ENCODE measurements at places on chromosomes 2 and 18.

DNA sequence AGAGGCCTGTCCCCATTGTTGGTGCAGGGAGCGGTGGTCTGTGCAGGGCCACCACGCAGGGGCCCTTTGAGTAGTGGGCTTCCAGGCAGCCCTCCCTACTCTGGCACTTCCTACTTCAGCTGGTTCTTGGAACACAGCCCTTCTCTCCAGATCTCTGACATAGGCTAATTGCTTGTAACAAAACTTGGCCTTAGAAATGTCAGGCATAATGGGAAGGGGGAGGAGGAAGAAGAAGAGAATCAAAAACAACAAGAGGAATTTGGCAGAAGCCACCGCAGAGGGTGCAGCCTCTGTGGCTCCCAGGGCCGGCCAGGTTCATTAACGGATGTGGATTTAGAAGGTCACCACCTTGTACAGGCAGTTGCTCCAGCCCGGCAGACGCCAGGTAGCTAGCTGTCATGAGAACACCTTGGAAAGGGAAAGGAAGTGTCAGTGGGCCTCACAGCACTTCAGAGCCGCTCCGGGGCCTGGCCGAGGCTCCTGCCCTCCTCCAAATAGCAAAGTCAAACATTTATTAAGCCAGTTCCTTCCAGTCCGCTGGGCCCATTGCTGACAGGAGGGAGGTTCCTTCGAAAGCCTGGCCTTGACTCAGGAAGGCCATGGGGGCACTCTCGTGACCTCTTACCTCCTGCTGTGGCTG is 7.4 kb downstream of the BOD1L2 start:
- DNase-seq = no peak

DNA sequence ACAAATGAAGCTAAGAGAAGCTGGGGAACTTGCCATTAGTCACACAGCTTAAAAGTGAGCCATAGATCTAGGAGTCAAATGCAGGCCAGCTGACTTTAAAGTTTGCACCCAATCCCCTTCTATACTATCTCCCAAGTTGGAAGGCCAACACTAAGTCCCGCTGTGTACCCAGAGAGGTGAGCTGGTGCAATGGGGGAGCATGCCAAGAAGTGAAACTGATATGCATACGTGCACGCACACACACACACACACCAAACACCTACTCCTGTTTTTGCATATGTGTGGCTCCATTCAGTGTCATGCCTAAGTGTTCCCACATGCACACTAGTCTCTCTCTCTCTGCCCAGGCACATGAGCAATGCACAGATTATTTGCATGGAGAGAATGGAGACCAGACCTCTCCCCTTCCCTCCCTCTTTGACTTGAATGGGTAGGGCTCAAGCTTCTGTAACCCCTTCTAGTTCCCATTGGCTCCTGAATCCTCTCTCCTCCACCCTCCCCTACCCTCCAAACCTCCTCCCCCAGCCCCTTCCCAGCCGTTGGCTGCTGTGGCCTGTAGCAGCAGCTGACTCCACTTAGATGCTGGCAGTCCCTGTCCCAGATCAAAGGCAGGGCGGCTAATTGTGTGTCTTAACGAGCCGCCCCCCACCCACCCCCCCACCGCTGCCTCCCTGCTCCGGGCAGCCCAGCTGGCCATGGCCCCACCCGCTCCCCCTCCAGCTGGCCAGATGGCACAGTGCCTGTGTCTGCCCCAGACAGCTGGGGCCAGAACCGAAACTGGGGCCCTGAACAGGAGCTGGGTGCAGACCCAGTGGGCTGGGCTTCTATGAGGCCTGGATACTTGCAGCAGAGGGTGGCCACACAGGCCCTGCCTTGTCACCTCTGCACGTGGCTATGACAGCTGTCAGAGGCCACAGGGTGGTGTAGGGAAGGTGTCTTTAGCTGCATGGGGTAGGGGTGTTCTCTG is 5.6 kb downstream of the WNT10A start:
- peak; percentile 86 for DNase-seq

- DNase-seq = no peak
Observed at GRCh38 chr18:63062246-63062645, 257.3 kb downstream of the BCL2 start.

DNA sequence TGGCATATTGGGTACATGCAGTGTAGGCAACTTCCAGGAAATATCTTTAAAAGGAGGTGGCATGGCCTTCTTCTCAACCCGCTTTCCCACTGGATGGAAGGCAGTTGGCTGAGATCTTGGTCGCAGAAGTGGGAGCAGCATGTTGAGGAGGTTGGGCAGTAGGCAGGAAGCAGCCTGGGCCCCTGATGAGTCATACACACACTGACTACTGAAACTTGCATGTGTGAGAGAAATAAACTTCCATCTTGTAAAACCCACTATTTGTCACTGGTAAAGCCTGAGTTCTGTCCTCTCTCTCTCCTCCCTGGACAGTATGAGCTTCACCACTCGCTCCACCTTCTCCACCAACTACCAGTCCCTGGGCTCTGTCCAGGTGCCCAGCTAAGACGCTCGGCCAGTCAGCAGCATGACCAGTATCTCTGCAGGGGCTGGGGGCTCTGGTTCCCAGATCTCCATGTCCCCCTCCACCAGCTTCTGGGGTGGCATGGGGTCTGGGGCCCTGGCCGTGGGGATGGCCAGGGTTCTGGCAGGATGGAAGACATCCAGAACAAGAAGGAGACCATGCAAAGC is 233.8 kb upstream of the SPRED2 start:
- no peak for DNase-seq

DNA sequence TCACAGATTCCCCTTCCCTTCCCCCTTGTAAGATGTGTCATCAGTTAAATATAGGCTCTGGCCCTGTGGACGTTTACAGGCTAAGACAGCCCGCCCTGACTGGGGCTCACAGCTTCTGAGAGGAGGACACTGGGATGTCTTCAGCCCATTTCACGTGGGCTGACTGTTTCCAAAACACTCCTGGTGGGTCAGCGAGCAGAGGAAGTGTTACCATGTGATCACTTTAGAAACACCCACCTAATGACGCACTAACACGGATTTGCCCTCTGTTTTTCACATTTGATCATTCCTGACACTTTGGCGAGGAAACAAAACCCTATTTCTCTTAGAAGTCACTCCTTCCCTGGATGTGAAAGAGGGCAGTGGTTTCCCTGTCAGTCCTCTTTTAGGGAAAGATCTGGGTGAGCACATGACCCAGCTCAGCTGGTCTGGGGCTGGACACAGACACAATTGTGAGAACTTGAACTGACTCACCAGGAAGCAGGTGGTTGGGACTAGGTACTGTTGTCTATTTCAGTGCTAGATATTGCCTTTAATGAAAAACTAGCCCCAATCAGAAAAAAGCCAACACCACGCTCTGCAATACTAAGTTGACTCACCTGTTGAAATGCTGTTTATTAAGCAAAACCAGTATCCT is 38.8 kb downstream of the BMP10 start:
- DNase-seq = peak; percentile 31

- no peak for DNase-seq
Observed at GRCh38 chr18:64720781-64721464, 572.0 kb upstream of the LINC00305 start.

DNA sequence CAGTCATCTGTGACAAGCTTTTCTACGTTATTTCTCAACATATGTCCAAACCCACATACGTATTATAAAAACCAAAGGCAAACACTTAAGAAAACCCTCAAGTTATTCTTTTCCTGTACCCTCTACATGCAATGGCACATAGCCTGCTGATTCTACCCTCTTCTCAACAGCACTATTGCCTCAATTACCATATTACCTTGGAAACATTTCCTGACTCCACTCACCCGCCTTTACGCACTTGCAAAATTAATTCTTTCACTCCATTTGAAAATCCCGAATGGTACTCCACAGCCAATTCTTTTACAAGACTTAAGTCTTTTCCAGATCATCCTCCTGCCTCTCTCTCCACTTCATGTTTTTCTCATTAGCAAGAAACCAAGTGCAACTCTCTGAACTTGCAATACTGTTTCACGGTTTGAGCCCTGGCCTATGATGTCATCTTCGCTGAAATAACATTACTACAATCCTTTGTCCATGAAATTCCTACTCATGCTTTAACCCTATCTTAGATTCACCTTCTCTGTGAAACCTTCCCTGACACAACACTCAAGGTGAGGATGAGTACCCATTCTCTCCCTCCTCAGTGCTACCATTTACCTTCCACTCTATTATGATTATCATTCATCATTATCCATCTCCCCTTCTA is 29.0 kb downstream of the SESTD1 start:
- DNase-seq = no peak

GRCh38 chr2:44948565-44949328 is 7.2 kb downstream of the SIX3 start:
- DNase-seq = no peak

GRCh38 chr2:171531836-171532450 is 9.7 kb downstream of the CYBRD1 start:
- no peak for DNase-seq

DNA sequence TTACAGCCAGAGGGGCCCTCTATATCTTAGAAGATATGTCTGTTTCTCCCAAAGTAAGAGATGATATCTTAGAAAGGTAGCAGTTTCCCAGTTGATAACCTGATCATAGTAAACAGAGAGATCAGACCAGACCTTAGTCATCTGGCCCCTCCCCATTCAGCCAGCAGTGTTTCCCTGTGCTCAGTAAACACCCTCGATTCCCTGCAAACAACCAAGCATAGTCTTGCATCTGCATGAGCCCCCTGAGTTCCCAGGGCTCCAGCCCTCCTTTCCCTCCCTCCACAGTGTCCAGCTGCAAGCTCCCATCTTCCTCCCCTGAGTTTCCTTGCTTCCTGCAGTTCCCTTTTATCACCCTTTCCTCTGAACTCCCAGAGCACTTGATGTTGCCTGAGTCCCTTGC is 20.3 kb downstream of the NRP2 start:
- DNase-seq = no peak

- DNase-seq = no peak
Observed at GRCh38 chr2:134217924-134218323, 35.9 kb upstream of the MGAT5 start.

GRCh38 chr18:78247615-78248289 is 731.9 kb upstream of the SALL3 start:
- DNase-seq = no peak

DNA sequence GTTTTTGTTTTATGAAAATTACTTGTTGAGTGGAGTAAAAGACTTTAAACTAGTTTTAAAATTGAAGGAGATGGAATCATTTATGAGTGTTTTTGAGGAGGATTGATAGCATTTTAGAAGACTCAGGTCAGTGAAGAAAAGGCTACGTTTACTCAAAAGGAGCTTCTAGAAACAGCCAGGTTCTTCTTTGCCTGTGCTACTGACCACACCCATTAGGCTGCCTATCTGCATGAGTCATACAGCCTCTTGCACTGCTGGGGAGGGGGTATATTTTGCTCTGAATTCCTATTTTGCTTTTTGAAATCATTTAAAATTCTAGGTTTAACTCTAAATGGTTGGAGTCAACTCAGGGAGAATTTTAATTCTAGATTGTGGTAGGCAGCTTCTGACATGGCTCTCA is 22.3 kb downstream of the EFEMP1 start:
- no peak for DNase-seq

- DNase-seq = no peak
Observed at GRCh38 chr2:9552219-9553178, 3.1 kb downstream of the ADAM17 start.

DNA sequence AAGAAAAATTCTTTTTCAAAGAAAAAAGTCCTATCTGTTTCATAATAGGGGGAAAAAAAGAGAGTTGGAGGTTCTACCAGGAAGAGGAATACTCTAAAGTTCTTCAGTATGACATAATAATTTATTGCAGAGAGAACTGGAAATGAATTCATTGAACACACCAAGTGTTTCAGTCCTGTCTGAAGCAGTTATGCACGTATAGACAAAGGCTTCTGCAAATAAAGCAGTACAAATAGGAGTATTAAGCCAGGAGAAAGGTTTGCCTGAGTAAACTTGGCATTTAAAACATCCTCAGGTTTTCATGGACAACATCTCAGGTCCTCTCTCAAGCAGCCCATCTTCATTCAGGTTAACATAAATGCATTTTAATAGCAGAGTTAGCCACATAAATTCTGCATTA is 141.6 kb downstream of the CCDC148 start:
- DNase-seq = no peak

GRCh38 chr2:26925100-26925791 is 45.2 kb upstream of the MAPRE3 start:
- no peak for DNase-seq

- DNase-seq = no peak
Observed at GRCh38 chr18:9354256-9354655, 19.7 kb downstream of the TWSG1 start.

DNA sequence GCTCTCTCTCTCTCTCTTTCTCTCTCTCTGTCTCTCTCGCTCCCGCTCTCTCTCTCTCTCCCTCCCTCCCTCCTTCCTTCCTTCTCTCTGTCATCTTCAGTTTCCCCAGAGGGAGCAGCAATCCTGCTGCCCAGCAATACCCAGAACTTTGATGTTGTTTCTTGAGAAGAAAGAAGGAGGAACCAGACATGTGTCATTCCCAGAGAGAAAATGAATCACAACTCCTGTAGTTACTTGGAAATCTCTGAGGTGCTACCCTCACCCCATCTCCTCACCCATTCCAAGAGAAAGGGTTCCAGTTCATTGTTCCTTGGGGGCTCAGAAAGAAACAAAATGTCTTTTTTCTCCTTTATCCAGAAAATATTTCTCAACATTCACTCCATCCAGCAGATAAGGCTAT is 449.1 kb downstream of the TNS1 start:
- DNase-seq = no peak

GRCh38 chr2:46095830-46096229 is 201.4 kb upstream of the EPAS1 start:
- no peak for DNase-seq

- no peak for DNase-seq
Observed at GRCh38 chr18:58562146-58562998, 66.5 kb downstream of the ALPK2 start.

- DNase-seq = no peak
Observed at GRCh38 chr2:33510586-33510968, 34.1 kb downstream of the RASGRP3 start.

DNA sequence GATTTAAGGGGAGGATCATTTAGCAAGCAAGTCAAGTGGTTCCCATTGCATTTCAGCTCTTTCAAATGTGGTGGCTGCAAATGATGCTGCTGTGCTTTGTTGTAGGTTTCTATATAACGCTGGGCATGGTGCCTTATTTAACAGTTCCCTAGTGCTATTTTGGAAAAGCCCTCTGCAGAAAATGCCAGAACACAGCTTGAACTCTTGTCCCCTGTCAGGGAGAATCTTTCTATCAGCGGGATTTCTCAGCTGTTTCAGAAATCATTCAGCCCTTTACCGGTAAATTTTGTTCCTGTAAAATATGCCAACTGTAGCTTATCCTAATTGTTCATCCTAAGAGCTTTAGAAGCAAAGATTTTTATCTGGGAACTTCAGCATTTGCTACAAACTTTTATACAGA is 77.8 kb upstream of the DTNA start:
- DNase-seq = no peak

DNA sequence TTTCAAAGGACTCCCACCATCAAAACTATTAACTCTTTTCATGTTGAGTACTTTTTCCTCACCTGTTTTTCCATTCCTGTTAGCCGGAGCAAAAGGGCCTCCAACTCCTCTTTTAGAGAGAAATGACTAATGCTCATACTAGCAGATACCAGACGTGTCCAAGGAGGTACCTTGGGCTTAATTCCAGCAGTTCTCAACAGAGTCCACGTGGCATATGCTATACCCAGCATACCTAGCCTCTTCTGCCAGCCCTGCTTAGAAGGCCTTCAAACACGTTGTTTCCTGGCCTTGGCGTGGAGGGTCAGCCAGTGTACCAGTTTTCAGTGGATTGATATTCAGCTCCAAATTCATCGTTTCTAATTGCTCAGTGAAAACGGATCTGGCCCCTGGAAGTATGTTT is 123.9 kb downstream of the MGAT5 start:
- DNase-seq = no peak

Data from head of caudate nucleus (tissue), 42 donors.